NCI-H226 (cell line): ENCODE measurements at places on chromosomes 7 and 10.

DNA sequence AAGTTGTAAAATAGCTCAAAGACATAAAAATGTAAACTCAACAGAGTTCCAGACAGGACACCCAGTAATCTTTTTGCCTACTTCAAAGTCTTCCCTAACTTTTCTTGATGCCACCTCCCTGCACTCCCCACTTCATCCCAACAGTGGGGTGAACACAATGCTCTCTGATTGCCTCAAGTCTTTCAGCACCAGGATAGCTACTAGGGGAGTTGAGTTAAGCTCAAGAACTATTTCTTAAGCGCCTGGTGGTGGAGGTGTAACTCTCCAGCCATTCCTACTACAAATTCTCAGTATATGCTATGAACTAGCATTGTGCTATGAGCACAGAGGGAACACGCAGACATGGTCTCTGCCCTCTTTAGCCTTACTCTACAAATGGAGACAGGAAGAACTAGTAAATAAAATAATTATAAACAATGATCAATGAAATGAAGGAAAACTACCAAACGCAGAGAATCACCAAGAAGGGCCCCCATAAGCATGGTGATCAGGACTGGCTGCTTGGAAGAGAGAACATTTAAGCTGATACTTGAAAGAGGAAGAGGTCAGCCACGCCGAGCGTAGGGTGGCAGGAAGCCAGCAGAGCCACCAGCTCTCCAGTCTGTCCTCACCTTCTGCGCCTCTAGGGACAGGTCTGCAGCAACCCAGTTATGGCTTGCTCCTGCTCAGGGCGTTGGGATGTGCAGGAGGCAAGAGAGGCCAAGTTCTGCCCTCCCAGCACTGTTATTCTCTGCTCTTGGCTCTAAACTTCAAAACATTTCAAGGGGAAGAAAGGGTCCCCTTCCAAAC is 16.7 kb upstream of the FRA10AC1 start:
- no peak for DNase-seq

- DNase-seq: no peak
Measured at GRCh38 chr7:35760143-35760745, 40.6 kb upstream of the SEPTIN7 start.

DNA sequence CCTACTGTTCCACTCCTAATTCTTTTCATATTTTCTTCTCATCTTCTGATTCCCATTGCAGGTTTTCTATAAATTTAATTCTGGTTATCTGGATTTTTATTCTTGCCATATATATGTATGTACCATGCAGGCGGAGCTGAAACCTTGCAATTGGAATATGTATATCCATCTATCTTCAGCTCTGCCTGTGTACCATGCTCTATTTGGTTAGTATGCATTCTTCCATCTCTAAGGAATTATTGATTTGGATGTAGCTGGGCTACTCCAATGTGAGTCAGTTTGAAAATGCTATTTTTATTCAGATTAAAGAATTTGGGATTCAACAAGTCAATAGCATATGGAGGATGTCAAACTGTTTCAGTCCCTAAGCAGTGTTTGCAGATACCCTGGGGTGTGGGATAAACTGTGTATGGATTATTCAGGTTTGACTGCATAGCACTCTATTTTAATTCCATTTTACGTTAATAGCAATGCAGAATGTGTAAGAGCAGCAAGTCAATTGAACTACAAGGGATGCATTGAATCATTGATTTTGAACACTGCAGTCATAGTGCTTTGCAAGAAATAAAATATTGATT is 528.1 kb upstream of the FZD8 start:
- no peak for DNase-seq

DNA sequence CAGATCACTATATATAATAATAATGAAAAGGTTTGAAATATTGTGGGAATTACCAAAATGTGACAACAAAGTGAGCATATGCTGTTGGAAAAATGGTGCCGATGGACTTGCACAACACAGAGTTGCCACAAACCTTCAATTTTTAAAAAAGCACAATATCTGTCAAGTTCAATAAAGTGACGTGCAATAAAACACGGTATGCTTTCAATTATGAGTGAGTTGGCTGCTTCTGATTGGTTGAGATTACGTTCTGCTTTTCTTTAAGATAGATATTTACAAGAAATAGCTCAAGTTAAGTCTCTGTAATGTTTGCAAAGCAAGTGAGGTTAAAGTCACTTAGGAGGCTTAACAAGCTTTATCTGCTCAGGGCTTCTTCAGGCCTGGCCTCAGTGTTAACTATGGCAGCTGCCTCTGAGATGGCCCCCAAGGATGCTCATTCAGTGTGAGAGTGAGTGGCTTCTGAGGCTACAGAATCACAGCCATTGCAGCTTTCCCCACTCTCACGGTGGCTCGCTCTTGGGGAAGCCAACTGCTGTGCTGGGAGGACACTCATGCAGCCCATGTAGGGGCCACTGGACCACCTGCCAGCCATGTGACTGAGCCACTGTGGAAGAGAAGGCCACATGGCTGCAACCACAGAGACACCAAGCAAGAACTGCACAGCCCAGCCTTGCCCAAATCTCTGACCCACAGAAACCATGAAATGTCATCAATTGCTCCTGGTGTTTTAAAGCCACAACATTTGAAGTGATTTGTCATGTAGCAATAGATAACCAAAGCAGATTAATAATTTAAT is 78.3 kb upstream of the TMEM72 start:
- no peak for DNase-seq

GRCh38 chr7:82567356-82567755 is 123.8 kb upstream of the CACNA2D1 start:
- no peak for DNase-seq
